Body of pancreas (tissue), 4 donors: ENCODE measurements at places on chromosomes 2 and 18. TPM values are rescaled to one million over a fixed set of nuclear protein-coding genes. Genes with fewer than 3 reads are reported as not detected.

- DNase-seq, result peak; percentile 27
Observed at GRCh38 chr2:98884658-98885057, 51.4 kb downstream of the CRACDL start.

DNA sequence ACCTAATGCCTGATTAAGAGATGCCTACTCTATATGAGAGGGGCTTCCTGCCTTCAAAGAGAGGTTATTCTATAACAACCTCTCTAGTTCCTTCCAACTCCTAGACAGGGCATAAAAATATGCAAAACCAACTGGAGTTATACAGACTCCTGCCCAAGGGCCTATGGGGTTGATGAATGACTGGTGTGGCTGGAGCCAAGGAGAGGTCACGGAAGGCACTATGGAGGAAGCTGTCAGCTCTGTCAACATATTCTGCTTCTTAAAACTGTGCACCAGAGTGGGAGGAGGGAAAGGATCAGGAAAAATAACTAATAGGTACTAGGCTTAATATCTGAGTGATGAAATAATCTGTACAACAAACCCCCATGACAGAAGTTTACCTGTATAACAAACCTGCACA lies 120.9 kb upstream of the CDC42EP3 start:
- DNase-seq, result no peak

- no peak for DNase-seq
Observed at GRCh38 chr2:32210767-32211408, 45.2 kb downstream of the SLC30A6 start.

GRCh38 chr2:132252191-132252893 lies 90.6 kb upstream of the ANKRD30BL start:
- no peak for DNase-seq

- DNase-seq, result no peak
Observed at GRCh38 chr18:75916624-75916982, 489.1 kb upstream of the SMIM21 start.

DNA sequence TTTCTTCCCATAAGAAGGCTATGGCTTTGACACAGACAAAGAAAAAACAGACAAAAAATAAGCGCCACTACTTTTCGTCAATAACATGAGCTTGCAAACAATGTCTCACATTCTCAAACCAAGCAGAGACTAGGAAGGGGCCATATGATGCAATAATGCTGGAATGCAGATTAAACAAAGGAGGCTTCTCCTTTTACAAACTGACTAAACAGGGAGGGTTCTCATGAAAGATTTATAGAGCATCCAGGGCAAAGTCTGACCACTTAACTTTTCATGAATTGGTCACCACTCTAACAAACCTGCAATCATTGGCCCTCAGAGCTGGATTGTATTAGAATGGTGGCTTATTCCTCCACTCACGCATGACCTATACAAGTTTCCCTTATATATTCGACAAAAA lies 663.3 kb upstream of the CHAC2 start:
- DNase-seq, result no peak

GRCh38 chr2:195961873-195962272 lies 106.8 kb downstream of the DNAH7 start:
- DNase-seq, result no peak

DNA sequence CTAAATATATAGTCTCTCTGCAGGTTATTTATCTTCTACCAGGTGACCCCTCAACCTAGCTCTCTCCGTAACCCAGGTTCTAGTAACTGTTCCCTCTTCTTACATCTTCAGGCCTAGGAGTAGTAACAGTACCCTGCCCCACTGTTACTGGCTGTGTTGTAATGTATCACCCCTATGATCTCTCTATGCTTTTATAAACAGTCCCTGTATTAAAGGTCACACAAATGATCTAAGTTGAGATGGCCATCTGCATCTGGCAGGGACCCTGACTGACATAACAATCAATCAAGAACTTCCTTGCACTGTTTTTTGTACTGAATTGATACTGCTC lies 219.7 kb upstream of the STK17B start:
- DNase-seq, result no peak

DNA sequence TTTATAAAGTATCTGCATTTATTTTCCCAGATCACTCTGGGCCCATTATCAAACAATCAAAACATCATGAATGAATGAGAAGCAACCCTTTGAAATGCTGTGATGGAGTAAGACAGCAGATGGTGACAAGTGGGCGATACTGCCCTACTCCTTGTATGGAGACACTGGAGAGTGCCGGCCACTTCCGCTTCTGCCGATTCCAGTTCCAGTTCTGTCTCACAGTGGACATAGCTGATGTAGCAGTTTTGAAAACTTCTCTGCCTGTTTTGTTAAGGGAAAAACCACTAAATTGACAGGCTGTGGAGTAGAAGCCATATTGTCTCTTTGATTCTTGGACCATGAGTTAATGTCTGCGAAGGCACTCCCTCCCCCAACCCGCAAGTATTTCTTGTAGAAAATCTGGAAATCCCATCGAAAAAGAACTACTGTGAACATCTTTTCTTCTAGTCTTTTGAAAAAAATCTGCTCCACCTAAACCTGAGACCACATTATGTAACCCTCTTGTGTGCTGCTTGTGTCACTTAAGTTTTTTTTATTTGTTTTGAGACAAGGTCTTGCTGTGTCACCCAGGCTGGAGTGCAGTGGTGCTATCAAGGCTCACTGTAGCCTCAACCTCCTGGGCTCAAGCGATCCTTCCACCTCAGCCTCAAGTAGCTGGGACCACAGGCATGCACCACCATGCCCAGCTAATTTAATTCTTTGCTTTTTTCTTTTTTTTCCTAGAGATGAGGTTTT lies 133.5 kb downstream of the TANC1 start:
- no peak for DNase-seq

DNA sequence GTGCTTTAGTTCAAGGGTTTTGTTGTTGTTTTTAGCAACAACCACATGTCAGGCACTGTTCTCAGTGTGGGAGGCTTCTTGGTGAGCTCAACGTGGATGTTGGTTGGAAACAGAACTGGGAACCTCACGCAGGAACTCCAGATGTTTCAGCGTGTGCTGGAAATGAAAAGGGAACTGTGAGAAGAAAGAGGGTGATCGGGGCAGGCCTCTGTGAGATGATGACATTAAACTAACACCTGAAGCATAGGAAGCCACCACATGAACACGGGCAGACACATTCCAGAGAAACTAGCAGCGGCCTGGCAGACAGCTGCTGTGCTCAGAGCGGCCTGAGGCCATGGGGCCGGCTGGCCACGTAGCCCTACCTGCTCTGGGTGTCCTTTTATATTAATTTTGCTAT lies 66.4 kb downstream of the COA5 start:
- no peak for DNase-seq

- no peak for DNase-seq
Observed at GRCh38 chr2:240136671-240137292, 677 bp upstream of the COPS9 start.

DNA sequence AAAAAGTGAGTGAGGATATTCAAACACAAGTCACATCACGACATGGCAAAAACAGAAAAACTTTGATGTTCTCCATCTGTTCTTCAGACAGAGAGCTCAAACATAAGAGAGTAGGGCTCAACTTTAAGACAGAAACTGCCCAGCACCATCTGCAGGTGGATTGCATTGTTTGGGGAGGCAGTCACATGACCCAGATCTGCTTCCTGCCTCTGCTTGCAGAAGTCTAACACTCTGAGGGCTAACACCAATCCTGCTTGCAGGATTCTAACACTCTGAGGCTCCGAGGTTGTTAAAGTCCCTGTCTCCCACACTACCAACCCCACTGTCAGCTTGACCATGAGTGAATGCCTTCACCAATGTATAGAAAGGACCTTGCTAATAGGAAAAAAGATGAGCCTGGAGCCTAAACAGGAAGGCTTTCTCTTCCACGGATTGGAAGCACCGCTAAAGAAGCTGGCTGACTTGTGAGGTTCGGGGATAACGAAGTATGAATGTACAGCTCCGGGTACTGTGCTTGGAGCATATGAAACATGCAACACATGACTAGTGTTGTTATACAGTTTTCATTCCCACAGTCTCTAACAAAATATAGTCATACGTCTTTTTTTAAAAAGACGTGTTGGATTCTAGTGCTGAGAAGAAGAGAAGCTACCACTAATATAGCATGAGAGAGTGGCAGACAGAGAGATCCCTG lies 176.6 kb upstream of the CREB1 start:
- no peak for DNase-seq

- DNase-seq, result no peak
Observed at GRCh38 chr2:97997784-97998392, 2.1 kb upstream of the TMEM131 start.

- DNase-seq, result no peak
Observed at GRCh38 chr2:144323946-144324345, 196.0 kb downstream of the ZEB2 start.

DNA sequence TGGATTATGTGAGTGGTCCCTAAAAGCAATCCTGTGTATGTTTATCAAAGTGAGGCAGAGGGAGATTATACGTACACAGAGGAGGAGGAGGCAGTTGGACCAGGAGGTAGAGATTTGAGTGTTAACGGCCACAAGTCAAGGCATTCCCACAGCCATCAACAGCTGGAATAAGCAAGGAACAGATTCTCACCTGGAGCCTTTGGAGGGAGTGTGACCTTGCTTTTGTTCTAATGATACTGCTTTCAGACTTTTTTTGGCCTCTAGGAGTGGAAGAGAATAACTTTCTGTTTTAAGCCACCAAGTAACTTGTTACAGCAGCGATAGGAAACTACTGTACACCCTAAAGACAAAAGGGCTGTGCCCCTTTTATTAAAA lies 18.1 kb downstream of the LCLAT1 start:
- DNase-seq, result no peak

GRCh38 chr2:135337071-135337470 lies 193.9 kb downstream of the ZRANB3 start:
- DNase-seq, result no peak

DNA sequence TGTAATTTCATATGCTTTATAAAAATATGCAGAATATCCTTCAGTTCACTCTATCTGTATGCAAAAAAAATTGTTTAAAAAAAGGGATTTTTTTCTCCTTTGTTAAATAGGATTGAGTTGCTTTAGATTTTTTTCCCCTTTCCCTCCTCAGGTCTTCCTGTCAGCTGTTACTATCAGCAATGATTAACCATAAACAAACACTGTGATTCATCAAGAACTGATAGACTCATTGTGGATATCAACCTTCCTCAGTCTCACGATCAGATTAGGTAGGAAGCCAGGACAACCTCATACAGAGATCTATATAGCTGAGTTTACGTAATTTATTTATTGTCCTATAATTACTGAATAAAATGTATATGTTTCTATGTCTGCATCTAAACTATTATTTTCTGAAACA lies 2136.2 kb upstream of the CELF4 start:
- DNase-seq, result no peak

DNA sequence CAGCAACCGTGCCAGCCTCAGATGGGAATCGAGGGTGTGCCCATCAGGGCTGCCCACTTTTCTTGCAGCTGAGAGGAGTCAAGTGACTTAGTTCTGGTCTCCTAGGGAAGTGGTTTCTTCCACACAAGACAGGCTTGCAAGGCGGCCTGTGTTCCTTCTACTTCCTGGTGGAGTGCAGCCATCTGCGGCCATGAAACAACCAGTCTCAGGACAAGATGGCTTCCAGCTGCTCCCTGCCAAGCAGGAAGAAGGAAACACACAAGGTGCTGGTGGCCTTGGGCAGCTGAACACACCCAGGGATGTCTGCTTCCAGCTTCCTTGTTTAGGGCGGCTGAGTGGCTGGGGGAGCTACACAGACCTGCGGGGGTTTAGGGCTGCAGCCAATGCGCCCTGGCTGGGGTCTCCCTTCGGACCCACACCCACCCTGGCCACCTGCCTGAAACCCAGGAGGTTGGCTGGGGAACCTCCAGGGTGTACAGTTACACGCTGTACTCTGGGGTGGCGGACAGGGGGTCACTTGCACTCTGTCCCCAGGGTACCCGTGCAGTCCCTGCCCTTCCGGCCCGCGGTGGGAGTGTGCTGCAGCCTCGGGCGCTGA lies 34.7 kb downstream of the PTPN18 start:
- DNase-seq, result peak; percentile 88

GRCh38 chr2:47054036-47054555 lies 101.0 kb downstream of the STPG4 start:
- DNase-seq, result no peak

DNA sequence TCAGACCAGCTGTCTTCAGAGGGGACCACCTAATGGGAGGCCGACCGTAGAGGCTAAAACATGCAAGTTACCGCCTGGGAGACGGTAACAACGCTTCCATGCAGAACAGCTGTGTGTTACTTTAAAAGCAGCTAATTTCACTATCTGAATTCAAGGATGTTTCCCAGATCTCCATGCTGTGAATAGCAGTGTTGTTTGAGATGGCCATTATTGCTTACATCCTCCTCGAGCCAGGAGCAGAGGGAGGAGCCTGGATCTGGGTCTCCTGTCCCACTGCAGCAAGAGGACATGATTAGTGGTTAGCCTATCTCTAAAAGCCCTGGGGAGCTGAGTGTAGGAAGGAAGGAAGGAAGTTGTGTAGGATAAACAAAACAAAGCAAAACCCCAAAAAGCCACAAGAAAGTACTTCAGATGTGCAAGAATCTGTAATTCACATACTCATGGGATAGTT lies 50.9 kb downstream of the ACTR2 start:
- no peak for DNase-seq

DNA sequence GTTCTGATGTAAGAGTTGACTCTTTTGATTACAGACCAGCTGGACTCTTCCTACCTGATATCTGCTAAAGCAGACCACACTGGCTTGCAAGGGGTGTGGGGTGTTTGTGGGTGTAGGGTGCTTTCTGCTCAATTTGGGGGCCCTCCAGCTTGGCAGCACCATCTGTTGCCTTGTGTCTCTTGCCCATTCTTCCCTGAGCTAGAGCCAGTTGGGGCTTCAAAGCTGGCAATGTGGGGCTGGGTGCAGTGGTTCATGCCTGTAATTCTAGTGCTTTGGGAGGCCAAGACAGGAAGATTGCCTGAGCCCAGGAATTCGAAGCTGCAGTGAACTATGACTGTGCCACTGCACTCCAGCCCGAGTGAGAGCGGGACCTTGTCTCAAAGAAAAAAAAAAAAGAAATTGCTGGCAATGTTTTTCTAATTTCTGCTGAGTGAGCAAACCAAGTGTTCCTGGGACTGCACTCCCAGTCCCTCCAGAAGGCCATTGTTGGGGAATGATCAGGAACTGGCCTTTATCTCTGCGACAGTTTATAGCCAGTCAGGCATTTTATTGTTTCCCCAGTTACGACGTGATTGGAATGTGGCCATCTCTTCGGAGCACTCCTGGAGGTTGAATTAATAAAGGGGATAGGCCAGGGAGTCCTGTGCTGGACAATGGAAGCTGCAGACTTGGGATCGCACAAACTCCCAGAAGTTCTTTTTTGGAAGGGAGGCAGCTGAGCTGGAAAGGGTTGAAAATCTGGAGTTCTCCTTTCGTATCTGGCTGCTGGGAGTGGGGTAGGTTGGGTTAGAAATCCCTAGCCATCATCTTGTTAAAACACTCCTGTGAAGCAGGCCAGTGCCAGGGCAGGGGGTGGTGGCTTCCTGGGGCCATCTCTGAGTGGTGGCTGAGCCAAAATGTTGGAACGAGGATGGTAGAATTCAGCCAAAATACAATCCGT lies 57.2 kb downstream of the LIPG start:
- no peak for DNase-seq

RUFY4 gene
- total RNA-seq, result not detected

TOGARAM2 gene
- total RNA-seq, result not detected

CRYGC gene
- total RNA-seq, result not detected

LOXL3 gene
- 3.1 TPM for total RNA-seq

ABCB11 gene
- not detected for total RNA-seq

SPEG gene
- total RNA-seq, result 3.6 TPM

ALPI gene
- total RNA-seq, result not detected

CCDC74B gene
- 1.0 TPM for total RNA-seq

ABCG8 gene
- not detected for total RNA-seq

ANKRD62 gene
- 14.2 TPM for total RNA-seq

EVX2 gene
- not detected for total RNA-seq

CYRIA gene
- 4.4 TPM for total RNA-seq

IDH1 gene
- 50.6 TPM for total RNA-seq
